Stimulated activated CD4-positive, alpha-beta T cell treated with anti-CD3 and anti-CD28 coated beads, Interleukin-15, amount 100 ng/mL, for 48 hours (primary cell): ENCODE measurements at places on chromosomes 5 and 9.

DNA sequence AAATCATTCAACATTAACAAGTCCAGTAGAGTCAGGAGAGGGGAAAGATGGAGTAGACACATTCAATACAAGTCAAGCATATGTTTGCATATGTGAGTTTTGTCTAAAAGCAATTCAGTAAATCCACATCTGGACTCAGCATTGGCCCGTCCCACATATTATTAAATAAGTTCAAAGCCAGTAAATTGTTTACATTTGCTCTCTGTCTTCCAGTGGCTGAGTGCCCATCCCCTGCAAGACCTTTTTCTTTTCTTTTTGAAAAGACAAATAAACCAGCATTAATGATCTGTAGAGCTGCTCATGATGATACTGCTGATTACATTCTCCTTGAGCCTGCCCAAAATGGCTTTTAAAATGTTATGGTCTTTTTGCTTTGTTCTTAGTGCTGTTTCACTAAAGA, 71.1 kb downstream of the TNC start:
- DNase-seq = no peak

- DNase-seq = no peak
These were observed 24.2 kb downstream of the RXRA start for GRCh38 chr9:134350416-134350994.

DNA sequence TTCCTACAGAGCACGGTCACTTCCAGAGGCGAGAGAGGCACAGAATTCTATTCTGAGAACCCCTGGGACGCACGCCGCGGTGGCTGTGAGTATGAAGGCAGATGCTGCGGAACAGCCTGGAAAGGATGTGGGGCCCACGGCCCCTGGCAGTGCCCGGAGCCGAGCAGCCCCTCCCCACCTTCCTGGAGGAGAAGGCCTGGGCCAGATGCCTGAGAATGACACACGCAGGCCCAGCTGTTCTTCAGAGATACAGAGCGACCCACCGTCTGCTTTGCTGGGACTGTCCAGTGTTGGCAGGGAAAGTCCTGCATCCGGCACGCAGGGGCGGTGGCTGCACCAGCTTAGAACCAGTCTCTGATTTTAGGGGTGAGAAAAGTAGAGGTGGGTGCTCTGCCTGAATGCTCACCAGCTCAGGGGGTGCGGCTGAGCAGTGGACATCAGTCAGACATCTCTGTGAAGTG, 116.7 kb upstream of the LPCAT1 start:
- no peak for DNase-seq

- DNase-seq = no peak
These were observed 560.2 kb upstream of the CDH9 start for GRCh38 chr5:27598576-27598975.

DNA sequence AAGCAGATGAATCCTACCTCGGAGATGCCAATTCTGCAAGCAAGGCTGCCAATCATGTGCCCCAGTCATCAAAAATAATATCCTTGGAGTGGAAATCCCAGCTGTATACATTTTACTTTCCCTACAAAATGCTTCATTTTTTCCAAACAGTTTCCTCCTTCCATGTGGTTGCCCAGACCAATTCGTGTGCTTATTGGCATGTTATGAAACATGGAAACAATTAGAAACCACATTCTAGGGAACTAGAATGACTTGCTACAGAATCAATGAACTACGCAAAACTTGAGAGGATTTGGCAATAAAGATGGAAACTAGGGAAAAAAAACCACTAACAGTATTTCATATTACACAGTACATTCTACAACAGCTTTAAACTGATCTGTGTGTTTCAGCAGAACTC, 584.5 kb upstream of the DMAC1 start:
- DNase-seq = no peak

GRCh38 chr5:9543311-9543920, 2.5 kb downstream of the SEMA5A start:
- no peak for DNase-seq

- DNase-seq = no peak
These were observed 12.2 kb upstream of the CLINT1 start for GRCh38 chr5:157870837-157871834.
